ENCODE measurements at places on chromosomes 2 and 18.

- no peak for DNase-seq
Observed at GRCh38 chr18:55163550-55163949, 204.3 kb upstream of the CCDC68 start.

DNA sequence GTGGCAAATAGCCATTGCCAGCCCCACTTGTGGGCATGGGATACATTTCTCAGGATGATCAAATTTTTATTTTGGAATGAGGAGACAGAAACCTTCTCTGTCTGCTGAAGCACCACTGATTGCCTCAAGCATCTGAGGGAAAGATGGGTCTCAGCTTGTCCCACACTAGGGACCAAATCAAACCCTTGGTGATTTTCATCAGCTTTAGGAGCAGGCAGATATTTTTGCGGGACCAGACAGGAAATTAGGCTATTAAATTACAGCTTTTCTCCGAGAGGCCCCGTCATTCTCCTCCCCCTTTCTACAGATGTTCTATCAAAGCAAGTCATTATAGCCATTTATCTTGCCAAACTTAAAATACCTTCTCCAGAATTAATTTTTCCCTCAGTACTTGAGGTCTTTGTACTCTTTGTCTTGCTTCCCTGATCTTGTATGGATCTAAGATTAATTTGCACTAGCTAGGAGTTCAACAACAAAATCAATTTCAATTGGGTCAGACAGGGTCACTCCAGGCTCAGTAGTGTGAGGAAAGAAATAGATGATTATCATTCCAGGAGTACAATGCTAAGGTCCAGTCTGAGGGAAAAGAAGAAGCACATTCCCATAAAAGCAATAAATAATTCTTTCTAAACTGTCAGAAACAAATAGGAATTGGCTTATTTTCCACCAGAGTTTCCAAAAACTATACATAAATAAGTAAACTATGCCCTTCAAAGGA, 818.1 kb upstream of the SOX11 start:
- no peak for DNase-seq

- no peak for DNase-seq
Observed at GRCh38 chr2:224263571-224264043, 138.3 kb downstream of the FAM124B start.

DNA sequence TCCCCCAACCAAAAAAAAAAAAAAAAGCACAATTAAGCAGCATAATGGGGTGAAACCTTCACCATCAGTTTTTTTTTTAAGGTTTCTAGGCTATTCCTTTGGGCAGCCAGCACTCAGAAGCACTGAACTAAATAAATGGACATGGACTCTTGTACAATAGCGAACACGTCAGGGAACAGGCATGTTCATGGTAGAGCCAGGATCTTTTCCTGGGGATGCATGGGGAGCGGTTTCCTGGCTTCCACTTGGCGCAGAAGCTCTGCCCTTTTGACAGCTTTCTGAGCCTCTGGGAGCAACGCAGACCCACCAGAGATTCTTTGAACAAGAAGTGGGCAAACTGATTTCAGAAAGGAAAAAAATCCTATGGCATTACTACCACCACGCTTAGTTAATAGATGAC, 35.0 kb downstream of the ALPK2 start:
- DNase-seq, result no peak

GRCh38 chr2:234593636-234594035, 96.8 kb upstream of the ARL4C start:
- no peak for DNase-seq

DNA sequence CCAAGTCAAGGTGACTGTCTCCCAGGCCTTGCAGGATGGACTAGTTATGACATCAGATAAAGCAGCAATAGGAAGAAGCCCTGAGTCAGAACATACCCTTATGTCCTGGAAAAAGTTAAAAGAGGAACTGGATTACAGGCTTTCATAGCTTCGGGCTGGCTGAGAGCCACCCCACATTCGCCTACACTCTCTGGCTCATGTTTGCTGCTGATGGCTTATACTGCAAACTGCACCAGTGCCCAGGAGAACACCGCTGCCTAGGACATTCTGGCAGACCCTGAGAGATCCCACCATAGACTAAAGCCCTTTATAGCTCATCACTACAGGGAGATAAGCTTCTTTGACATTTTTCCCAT, 20.3 kb downstream of the SLC8A1 start:
- no peak for DNase-seq

- no peak for DNase-seq
Observed at GRCh38 chr2:239013678-239013976, 165.7 kb downstream of the TWIST2 start.

DNA sequence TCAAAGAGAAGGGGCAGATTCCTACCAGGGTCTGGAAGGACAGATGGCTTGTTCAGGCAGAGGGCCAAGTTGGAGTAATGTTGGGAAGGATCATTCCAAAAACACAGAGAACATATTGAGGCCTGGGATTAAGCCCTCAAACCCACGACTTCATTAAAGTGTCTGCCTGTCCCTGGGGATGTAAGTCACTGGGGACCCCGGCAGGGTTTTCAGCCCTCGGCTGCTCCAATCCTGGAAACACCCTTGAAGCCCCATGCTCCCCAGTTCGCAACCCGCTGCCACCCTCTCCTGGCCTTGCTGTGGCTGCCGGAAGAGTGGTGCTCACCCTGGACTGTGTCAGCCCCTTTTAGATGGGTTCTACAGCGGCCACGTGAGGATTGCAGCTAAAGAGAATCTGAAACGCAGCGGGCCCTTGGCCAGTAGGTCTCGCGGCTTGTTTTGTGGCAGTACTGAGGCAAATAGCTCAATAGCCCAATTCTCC, 79.9 kb downstream of the EPAS1 start:
- no peak for DNase-seq

GRCh38 chr2:134505446-134505845, 213.4 kb downstream of the TMEM163 start:
- no peak for DNase-seq

GRCh38 chr2:219079417-219079816, 18.7 kb upstream of the IHH start:
- DNase-seq, result no peak

Data from stimulated activated CD8-positive, alpha-beta memory T cell treated with anti-CD3 and anti-CD28 coated beads, Interleukin-7, amount 100 ng/mL, for 48 hours (primary cell).